ENCODE measurements at places on chromosomes 2 and 18.

DNA sequence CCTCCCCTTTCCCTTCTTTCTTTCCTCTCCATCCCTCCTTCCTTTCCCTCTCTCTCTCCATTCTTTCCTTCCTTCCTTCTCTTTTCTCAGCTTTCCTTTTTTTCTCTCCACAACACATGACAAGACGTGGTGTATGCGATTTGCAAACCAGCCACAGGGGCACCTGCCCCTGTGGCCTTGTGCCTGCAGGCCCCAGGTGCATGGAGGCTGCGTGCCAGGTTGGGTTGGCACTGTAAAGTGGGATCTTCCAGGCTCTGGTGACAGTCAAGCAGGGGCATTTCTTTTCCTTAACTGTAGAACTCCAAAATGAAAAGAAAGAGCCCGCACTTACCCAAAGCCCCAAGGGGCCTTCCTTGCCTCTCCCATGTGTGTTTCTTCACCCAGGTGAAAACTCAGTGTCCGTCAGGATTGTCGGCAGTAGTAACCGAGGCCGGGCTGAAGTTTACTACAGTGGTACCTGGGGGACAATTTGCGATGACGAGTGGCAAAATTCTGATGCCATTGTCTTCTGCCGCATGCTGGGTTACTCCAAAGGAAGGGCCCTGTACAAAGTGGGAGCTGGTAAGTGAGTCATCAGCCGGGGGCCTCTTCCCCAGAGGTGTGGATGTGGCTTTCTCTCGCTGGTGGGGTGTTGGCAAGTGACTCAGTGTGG, 50.9 kb downstream of the MARCO start:
- no peak for DNase-seq

DNA sequence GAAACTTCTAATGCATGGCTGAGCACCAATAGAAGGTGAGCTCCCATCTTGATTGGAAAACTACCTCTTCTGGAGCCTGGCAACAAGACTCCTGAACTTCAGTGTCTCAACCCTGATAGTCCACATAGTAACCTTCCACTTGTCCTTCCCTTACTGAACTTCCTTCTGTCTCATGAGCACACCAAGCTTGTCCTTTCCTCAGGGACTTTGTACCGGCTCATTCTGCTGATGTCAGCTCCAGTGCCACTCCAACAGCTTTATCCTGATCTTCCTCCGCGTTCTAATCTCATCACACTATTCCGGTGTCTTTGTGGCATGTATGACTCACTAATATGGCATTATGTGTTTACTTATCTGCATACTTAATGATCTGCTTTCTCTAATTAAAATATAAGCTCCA, 862.0 kb upstream of the ID2 start:
- DNase-seq = no peak

DNA sequence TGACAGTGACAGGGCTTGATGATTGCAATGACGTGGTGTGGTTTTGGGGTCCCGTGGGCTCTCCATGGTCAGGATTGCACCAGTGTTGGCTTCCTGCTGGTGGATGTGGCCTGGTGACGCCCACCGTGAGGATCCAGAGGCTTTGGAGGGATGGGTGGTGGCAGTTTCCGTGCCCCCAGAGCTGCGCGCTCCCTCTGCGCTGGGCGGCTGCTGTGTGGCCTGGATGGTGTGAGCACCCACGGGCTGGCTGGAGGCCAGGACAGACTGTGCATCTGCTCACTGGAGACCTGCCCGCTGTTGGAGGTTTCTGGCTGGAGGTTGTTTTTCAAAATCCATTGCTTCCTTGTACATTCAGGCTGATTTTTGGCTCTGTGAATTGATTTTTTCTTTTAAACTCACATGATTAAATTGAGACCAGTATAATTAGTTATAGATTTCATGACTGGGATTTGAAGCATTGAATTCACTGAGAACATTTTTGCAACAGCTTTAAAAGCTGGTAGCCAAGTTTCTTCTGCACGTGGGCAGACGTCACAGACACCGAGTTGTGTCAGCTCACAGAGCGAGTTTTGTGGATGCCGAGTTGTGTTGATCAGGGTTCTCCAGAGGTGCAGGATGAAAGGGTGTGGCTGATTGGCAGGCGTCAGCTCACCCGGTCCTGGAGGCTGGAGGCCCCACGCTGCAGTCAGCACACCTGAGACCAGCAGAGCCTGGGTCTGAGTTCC, 72.7 kb downstream of the KCNG2 start:
- no peak for DNase-seq

GRCh38 chr2:38176619-38177021, 100.7 kb upstream of the CYP1B1 start:
- no peak for DNase-seq

DNA sequence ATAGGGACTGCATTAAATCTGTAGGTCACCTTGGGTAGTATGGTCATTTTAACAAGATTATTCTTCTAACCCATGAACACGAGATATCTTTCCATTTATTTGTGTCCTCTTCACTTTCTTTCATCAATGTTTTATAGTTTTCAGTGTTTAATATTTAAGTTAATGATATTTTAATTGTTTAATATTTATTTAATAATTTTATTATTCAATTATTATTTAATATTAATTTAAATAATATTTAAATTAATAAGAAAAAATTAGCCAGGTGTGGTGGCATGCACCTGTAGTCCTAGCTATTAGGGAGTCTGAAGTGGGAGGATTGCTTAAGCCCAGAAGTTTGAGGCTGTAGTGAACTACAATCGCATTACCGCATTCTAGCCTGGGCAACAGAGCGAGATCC, 33.0 kb downstream of the CASP10 start:
- no peak for DNase-seq

GRCh38 chr2:108124736-108125495, 114.9 kb upstream of the SULT1C3 start:
- no peak for DNase-seq

DNA sequence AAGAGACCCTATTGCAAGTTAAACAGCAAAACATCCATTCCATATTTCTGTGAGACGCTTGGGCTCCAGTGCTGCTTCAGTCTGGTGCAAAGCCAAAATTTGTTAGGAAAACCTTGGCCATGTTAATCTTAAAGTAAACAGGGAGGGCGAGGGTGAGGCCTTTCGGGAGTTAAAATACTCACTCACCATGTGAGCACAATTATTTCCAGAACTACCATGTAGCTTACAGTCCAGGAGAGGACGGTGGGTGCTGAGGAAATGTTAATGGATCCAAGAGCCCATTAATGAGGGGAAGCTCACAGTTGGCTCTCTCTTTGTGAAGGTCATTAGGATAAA, 286.4 kb downstream of the SLC8A1 start:
- DNase-seq = no peak

DNA sequence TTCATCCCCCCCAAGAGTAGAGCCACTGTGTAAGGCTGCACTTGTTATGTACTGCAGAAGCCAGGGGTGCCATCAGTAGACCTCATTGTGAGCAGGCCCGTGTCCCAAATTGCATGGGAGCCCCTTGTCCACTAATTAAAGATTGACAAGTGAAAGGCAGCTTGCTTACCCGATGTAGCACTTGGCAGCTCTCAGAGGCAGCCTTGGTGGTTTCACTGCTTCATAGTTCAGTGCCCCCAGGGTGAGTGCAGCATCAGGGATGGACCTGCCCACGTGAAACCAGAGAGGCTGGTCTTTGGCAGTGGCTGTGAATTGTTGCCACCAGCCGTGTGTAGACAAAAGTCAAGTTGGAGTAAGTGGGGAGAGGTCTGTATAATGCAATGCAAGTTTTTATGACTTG, 13.3 kb downstream of the TUBB6 start:
- no peak for DNase-seq

DNA sequence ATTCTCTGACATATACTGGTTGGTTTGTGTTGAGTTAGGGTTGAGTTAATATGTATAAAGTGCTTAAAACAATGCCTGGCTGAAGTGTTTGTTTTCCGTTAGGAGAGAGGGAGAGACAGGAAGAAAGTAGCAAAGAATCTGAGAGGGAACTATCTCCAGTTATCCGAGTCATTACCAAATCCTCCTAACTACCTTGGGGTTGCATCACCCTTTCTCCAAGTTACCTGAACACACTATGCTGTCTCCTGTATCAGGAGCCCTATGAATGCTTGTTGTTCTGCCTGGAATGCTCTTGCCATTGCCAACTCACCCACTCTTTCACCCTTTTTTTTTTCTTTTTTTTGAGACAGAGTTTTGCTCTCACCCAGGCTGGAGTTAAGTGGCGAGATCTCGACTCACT, 47.9 kb upstream of the ITGAV start:
- no peak for DNase-seq

- no peak for DNase-seq
Measured at GRCh38 chr18:58348951-58349350, 279.9 kb downstream of the ALPK2 start.

GRCh38 chr18:63112706-63113105, 206.9 kb downstream of the BCL2 start:
- no peak for DNase-seq

DNA sequence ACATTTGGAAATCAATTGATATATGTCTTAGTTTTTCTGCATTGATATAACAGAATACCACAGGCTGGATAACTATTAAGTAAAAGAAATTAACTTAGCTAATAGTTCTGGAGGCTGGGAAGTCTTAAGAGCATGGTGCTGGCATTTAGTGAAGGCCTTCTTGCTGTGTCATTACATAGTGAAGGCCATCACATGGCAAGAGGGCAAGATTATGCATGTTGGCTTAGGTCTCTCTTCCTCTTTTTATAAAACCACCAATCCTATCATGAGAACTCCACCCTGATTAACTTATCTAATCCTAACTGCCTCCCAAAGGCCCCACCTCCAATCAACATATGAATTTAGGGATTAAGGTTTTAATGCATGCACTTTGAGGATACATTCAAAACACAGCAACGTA, 225.5 kb upstream of the VRK2 start:
- DNase-seq = no peak

DNA sequence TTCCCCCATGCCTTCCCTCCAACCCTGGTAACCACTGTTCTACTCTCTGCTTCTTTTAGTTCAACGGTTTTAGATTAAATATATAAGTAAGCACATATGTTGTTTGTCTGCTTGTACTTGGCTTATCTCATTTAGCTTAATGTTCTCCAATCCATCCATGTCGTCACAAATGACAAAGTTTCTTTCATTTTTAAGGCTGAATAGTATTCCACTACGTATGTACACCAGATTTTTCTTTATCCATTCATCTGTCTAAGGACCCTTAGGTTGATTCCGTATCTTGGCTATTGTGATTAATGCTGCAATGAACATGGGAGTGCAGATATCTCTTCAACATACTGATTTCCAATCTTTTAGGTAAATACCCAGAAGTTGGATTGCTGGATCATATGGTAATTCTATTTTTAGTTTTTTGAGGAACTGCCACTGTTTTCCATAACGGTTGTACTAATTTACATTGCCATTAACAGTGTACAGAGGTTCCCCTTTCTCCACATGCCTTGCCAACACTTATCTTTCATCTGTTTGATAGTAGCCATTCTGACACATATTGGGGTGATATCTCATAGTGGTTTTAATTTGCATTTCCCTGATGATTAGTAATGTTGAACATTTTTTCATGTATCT, 8.1 kb downstream of the ASB3 start:
- DNase-seq = no peak

GRCh38 chr2:172462849-172463381, 35.5 kb downstream of the ITGA6 start:
- DNase-seq = no peak

DNA sequence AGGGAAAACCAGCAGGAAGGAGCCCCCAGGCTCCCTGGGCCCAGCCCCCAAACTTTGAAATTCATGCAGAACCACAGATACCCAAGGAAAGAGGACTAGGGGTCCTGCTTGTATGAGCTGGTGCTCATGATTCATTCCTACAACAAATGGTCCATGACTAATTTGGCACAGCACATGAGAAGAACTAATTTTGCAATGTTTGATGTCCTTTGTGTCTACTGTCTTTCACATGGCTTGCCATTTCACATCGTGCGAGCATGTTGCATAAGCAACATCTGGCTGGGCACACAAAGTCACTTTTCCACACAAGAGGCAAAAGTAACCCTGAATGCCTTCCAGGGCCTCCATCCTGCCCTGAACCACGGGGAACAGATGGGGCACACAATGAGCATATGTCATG, 149.6 kb upstream of the APCDD1 start:
- no peak for DNase-seq

DNA sequence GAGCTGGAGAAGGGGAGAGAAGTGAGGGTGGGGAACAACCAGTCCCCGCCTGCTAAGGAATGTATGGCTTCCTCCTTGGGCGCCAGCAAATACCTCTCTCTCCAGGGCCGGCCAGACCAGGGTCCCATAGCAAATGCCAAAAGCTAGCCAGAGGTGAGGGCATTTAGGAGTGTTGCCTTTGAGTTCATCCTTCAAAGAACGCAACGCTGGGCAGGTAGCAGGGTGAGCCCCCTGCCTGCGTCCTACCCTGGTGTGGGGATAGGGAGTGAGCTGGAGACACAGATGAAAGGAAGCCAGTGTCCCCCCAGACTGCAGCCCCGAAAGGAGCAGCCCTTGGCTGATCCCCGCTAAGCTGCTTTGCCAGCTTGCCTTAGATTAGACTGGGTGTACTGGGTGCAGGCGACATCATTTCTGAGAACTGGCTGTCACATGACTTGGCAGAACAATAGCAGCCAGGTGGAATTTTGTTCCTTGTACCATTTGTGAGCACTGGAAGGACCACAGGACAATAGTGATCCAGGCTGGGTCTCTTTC, 40.4 kb downstream of the KLHL29 start:
- DNase-seq = no peak

DNA sequence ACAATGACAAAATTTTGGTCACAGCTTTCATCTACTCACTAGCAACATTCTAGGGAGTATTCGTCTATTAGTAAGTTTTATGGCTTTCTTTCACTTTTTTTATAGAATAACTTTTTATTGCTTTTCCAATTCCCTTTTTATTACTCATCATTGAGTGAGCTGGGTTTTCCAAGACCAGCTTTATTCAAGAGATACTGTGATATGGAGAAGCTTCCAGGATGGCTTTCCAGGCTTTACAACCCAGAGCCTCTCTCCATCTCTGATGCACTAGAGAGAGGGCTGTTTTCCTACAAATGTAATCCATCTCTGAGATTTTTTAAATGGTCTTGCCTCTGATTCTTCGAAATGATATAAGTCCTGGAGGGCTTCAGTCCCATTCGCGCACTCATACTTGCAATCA, 118.3 kb downstream of the LDLRAD4 start:
- DNase-seq = no peak

GRCh38 chr18:63527251-63527650, 14.9 kb upstream of the SERPINB12 start:
- DNase-seq = no peak

DNA sequence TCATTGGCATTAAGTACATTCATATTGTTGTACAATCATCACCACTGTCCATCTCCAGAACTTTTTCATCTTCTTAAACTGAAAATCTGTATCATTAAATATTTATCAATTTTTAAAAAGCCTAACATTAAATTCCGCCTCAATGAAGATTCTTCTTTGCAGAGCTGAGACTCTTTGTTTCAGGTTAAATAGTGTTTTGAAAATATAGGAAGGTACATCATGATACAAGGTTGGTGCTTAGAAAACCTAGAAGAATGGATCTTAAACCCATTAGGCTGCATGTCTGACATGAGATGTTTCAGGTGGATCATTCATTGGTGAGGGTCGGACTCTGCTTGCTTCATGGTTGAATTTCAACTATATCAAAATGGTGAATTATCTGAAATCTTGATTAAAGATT, 30.5 kb downstream of the DDX1 start:
- DNase-seq = no peak
